ENCODE measurements at places on chromosomes 5 and 9.
A peak's percentile ranks its signal among the peaks of the same experiment; 100 is the strongest.

GRCh38 chr5:172284611-172284980 lies 1.0 kb upstream of the UBTD2 start:
- no peak for DNase-seq

DNA sequence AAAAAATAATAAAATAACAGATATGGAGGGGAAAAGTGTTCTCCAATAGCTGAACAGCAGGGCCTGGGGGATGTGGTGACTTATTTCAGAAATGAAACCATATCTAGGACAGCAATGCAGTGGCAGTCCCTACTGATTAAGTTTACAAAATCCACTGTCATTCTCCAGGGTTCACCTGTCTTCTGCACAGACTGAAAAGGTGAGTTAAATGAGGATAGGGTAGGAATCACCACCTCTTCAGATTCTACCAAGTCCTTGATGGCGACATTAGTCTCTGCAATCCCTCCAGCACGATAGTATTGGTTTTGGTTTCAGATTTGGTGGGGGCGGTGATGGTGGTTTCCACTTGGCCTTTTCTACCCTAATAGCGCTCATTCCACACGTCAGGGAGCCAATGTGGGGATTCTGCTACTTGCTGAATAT lies 32.3 kb upstream of the NPM1 start:
- DNase-seq = peak; percentile 27

DNA sequence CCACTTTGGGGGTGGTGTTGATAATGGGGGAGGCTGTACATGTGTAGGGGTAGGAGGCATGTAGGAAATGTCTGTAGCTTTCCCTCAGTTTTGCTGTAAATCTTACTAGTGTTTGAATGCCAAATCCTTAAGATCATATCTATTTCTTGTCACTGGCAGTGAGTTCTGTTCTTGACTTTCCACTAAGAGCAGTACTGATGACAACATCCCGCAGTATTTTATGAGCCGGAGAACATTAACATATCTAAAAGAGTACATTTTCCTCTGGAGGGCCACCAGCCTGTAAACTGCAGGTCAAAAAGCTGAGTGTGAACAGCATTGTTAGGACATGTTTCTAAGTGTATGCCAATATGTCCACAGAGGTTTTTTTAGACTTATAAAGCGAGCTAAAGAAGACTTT lies 2.5 kb upstream of the HSPB3 start:
- no peak for DNase-seq

- no peak for DNase-seq
Observed at GRCh38 chr5:676699-677076, 16.5 kb downstream of the TPPP start.

GRCh38 chr5:126363658-126364057 lies 59.6 kb upstream of the GRAMD2B start:
- DNase-seq = no peak

- DNase-seq = no peak
Observed at GRCh38 chr5:81169924-81170323, 63.2 kb upstream of the CKMT2 start.

GRCh38 chr5:123450114-123450513 lies 26.9 kb upstream of the CEP120 start:
- no peak for DNase-seq

- no peak for DNase-seq
Observed at GRCh38 chr9:87290241-87291052, 207.2 kb upstream of the DAPK1 start.

GRCh38 chr9:98564714-98565113 lies 144.0 kb downstream of the GABBR2 start:
- DNase-seq = no peak

DNA sequence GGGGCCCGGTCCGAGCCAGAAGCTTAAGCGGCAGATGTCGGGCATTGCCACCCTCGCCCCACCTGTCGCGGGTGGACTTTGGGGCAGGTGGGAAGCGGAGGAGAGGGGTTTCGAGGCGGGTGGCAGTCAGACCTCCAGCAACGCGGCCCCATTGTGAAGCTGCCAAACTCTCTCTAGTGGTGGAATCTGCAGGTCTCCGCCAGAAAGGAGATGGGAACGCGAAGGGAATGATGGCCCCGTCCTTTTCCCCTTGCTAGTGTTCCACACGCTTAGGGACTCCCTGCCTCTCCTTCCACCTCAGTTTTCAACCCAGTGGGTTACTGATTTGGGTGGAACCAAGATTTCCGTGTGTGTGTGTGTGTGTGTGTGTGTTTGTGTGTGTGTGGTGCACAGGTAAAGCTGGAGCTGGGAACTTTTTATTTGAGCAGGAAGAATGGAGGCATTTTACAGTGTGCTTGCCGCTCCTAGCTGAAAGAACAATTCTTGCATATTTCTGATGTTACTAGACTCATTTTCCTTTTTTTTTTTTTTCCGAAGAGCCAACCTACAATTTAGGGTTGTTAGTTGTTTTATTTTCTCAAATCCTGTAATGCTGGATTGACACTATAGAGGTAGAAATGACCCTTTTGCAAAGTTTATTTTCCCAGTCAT lies 1.3 kb downstream of the MACIR start:
- no peak for DNase-seq

- no peak for DNase-seq
Observed at GRCh38 chr5:14155075-14155474, 11.9 kb downstream of the TRIO start.

DNA sequence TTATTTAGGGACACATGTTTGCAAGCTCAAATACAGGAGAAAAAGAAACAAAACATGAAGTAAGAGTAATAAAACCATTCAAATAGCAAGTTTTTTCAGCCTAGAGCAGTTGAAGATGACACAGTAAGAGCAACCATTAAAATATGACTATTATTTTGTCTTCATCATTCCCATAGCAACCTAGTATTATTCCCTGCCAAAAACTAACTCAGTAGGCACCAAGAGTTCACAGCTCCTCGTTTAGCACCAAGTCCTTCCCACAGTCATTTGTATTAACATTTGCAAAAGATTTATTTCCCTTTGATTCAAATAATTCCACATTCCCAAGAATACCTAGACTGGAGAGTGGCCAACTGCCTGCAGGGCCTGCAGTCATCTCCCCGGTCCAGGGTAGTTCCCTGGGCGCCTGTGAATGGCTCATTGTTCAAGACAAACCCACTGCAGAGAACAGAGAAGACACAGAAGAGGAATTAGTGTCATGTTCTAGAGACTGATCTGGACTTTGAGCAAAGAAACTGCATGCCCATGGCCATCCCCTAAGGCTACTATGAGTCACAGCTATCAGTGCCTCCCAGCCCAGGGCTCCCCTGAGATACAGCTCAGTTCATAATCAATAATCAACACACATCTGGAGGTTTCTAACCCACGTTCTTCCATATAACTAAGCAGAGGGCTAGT lies 139.1 kb upstream of the MAP3K1 start:
- no peak for DNase-seq

- no peak for DNase-seq
Observed at GRCh38 chr5:149953436-149954121, 7.0 kb upstream of the SLC26A2 start.

GRCh38 chr9:85905957-85906356 lies 35.0 kb upstream of the NAA35 start:
- no peak for DNase-seq

DNA sequence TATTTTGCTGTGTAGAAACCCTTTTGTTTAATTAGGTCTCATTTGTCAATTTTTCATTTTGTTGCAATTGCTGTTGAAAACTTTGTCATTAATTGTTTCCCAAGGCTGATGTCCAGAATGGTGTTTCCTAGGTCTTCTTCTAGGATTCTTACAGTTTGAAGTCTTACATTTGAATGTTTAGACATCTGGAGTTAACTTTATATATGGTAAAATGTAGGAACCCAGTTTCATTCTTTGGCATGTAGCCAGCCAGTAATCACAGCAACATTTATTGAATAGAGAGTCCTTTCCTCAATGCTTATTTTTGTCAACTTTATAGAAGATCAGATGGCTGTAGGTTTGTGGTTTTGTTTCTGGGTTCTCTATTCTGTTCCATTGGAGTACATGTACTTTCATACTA lies 1290.8 kb upstream of the CDH9 start:
- no peak for DNase-seq

DNA sequence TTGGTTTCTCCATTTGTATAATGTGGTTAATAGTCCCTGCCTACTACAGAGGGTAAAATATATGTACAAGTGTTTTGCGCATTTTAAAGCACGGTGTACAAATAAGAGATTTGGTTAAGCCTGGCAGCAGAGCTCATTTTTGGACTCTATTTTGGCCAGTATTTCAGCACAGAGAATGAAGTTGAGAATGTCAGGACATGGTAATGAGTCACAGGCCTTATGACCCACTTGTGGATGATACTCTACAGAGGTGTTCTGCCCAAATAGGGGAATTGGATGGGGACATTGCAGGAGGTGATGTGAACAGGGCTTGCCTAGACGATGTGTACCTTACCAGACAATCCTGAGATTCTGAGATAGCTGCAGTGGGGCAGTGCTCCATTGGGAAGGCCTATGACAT lies 50.6 kb downstream of the MELK start:
- DNase-seq = no peak

DNA sequence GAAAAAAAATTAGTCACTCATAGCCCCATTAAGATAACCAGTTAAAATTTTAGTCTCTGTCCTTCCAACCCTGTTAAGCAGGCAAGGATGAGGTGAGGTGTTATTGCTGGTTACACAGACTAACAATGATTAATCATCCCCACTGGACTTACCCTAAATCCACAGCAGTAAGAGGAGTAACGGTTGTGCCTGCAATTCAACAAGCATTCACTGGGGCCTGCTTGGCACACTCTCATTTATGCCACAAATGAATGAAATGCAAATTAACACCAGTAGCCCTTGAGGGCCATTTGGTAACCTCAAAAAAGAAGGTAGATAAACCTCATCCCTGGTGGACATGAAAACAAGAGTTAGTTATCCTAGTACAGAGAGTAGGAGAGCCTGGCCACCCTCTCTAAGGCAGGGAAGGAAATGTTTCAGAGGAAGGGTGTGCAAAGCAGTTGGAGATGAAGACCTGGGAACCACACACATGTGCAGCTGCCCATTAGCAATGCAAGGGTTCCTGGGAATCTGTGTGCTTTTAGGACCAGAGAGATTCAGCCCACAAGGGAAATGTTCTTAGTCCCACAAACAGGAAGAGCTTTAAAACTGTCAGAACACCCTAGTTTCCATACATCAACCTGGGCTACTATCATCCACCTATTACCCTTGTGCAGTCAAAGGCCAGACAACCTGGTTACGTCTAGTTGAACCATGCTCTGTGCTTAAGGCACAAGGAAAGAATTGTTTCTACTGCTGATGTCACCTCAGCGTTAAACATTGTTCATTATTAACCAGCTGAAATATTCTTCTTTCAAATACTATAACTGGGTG lies 7.7 kb downstream of the LHFPL2 start:
- no peak for DNase-seq

- DNase-seq = no peak
Observed at GRCh38 chr5:56986626-56986947, 34.7 kb upstream of the MIER3 start.

GRCh38 chr5:122419142-122419894 lies 107.3 kb downstream of the SNCAIP start:
- DNase-seq = no peak

DNA sequence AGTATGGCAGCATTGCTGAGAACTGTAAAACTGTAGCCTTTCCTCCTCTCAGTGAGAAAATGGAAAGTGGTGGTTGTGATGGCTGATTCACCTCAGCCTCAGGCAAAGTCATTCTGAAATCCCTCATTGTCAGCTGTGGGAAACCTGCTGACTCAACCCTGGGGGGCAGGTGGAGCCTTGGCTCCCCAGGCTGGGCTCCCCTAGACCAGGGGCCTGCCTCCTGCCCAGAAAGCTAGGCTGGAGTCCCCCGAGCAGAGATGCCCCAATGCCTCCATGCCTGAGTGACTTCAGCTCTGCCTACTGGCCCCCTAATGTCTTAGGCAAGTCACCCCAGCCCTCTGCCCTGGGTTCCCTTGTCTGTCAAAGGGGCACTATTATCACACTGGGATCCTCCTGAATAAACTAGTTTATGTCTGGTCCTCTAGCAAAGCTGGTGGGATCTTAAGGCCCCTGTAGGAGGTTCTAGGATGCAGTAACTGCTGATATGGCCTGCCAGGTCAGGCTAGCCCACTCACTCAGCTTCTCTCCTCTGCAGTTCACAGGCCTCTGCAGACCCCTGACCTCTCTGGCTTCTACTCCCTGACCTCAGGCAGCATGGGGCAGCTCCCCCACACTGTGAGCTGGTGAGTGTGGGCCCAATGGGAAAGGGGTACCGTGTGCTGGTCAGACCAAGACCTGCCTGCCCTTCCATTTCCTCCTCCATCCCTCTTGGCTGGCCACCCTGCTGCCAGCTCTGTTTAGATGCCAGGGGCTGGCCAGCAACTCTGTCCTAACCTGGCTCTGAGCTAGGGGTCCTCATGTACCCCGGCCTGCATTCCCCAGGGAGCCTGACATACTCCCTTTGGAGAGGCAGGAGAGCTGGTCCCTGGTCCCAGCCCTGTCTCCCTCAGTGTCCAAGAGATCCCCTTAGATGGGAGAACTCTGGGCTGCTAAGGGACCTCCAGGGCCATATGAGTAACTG lies 24.2 kb downstream of the TCF7 start:
- DNase-seq = peak; percentile 48

GRCh38 chr5:76755779-76756637 lies 40.1 kb downstream of the F2R start:
- DNase-seq = no peak

- DNase-seq = no peak
Observed at GRCh38 chr9:81621785-81622259, 67.5 kb downstream of the TLE1 start.

DNA sequence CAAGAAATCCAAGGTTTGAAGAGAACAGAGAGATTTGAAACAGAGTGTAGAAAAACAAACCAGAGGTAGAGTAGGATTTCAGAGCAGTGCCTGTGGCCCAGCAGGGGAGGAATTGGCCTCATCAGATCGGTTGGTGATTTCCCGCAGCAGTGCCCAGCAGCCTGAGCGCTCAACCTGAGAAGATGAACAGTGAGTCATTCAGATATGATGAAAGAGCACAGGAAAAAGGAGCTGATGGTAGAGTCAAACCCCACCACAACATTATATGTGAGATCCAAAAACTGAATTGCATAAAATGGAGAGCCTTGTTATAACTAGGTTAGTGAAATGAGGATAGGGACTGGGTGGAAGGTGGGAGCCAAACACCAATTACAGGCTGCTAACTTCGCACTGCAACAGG lies 248.9 kb downstream of the PIK3R1 start:
- peak; percentile 32 for DNase-seq

DNA sequence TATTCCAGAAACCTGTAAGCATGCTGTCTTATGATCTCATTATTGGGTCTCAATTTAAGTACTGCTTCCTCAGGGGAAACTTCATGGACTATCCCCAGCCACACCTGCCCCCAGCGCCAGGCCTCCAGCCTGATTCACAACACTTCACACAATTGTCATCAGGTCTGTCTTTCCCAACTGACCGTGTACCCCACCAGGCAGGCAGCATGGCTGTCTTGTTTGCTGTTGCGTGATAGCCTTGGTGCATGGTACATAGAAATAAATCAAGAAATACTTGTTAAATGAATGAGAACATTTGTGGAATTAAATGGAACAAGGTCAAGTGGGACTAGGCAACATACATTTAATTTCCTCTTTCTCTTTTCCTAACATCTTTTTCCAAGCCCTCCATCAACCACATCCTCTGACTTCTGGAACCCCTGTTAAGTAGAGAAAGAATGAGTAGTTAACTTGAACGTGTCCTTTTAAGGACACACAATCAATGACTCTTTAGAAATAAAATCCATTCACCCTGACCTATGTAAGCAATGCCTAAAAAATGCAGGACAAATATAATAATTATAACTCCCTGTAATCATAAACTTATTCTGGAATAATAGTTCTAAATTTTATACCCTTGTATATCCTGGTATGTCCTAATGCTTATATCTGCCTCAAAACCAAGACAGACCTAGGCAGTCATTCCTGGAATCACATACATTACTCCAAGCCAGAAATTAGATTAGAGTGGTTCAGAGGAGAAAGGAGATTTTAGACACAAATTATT lies 17.2 kb upstream of the THG1L start:
- DNase-seq = no peak
